HuH-7 (cell line): ENCODE measurements at places on chromosomes 16 and 17.

GRCh38 chr16:20918486-20919239 is 18.1 kb downstream of the LYRM1 start:
- DNase-seq, result no peak

GRCh38 chr16:76373998-76374397 is 96.8 kb downstream of the CNTNAP4 start:
- DNase-seq, result no peak

DNA sequence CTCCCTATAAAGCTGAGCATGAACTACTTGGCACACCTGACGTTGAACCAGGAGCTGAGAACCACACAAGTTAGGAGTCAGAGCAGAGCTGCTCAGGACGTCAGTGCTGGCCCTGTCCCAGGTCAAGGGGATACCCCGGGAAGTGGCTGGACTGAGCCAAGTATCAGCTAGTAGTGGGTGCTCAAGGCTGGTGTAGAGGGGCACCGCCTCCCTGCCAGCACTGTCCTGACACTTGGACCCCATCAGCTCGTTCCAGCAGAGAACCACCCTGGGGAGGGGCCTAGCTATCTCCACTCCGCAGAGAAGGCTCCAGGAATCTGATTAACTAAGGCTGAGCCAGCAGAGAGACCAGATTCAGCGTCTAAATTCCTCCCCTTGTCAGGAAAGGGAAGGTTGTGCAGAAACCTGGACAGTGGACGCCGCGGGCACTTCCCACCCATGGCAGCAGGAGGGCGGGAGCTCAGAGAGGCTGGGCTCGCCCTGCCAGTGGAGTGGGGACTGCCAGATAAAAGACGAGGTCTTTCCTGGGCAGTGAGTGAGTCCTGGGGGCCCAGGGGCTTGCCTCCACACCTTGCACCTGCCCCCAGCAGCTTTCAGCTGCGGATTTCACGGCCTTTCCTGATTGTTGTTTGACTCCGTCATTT is 21.0 kb downstream of the C16orf90 start:
- DNase-seq, result no peak

GRCh38 chr17:59769887-59770286 is 62.4 kb downstream of the VMP1 start:
- DNase-seq, result no peak

- no peak for DNase-seq
Measured at GRCh38 chr16:75616521-75617010, 6.5 kb downstream of the ADAT1 start.

DNA sequence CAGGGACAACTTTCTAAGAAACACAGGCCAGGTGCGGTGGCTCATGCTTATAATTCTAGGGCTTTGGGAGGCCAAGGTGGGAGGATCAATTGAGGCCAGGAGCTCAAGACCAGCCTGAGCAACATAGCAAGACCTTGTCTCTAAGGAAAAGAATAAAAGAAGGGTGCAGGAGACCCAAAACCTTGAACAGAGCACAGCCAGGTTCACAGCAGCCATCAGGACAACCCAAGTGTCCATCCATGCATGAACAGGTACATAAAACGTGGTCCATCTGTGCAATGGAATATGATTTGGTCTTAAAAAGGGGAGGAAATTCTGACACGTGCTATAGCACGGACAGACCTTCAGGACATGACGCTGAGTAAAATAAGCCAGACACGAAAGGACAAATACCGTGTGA is 91.0 kb downstream of the PGS1 start:
- DNase-seq, result no peak
